ENCODE measurements at places on chromosomes 1 and 21.

DNA sequence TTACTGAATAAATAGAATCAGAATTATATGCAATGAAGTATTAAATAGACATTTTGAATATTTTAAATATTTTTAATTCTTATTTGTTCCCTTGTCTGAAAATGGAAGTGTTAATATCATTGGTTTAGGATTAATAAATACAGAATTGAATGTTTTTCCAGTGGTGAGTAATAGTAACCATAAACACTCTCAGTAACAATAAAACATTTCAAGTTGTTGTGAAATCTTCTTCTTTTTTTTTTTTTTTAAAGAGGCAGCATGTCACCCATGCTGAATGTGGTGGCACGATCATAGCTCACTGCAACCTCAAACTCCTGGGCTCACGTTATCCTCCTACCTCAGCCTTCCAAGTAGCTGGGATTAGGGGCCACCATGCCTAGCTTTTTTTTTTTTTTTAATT is 86.2 kb upstream of the ZBTB18 start:
- DNase-seq = no peak

DNA sequence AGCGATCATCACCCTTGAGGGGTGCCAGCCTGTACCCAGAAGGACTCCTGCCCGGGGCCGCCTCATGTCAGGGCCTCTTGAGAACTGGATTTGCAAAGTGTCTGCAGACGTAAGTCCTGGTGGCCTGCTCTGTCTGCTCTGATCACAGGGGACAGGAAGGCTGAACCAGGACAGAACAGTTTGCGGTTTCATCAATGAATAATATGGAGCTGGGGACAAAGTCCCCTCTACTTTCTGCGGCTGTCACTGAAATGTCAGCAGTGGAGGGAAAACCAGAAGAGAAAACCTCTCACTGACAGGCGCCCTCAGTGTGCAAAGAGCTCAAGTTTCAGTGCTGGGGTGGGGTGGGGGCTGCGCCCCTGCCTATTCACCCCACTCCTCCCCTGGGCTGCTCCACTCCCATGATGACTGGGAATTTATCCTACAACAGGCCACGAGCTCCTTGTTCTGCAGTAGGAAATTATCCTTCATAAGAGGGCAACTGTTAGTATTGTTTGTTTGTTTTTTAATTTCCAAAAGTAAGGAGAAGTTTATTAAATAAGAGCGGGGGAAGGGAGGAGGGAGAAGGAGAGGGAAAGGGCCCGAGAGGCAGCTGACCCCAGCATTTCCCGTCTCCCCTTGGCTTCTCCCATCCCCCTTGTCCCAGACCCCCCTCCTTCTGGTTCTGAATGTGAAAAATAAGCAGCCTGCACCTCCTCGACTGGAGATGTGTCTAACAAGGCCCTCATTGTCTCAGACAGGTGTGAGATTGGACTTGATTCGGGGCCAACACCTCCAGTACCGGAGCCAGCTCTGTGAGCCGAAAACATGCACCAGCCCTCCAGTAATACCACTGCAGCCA is 149.2 kb downstream of the CLIC6 start:
- no peak for DNase-seq

DNA sequence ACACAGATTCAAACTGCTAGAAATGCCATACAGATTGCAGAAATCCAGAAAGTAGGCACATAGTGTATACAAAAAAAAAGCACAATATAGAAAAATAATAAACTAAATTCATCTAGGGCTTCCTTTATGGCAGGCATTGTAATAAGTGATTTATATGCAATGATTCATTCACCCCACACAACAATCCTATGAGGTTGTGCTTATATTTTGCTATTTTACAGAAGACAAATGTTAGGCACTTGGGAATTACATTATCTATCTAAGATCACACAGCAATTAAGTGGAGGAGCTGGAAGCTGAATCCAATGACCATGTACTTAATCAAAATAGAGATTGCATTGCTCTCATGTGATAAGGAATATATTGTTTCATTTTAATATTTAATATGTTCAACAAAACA is 225.7 kb upstream of the KCNK2 start:
- no peak for DNase-seq

GRCh38 chr1:90800012-90800717 is 83.1 kb upstream of the BARHL2 start:
- DNase-seq = no peak

GRCh38 chr1:116763116-116763786 is 9.0 kb downstream of the CD2 start:
- DNase-seq = no peak

DNA sequence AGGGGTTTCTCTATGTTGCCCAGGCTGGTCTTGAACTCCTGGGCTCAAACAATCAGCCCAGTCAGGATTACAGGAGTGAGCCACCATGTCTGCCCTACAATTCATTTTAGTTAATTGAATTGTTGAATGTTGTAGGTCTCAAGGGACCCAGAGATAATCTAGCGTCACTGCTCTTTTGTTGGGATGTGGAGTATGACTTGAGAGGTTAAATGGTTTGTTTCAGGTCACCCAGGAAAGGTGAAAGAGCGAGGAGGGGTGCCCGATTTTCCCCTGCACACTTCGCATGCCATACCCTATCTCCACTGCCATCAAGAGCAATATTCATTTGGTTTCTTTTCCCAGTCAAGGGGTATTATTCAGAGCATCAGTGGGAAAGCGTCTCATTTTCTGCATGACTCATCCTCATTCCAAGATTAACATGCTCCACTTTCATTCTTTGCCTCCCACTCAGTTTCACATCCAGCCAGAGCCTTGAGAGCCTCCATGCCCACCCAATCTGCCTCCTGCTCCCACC is 13.1 kb upstream of the SLC30A1 start:
- DNase-seq = no peak
